NCI-H69 (cell line): ENCODE measurements at places on chromosomes 2 and 18.
A peak's percentile ranks its signal among the peaks of the same experiment; 100 is the strongest.

GRCh38 chr2:96092573-96092877 is 23.8 kb downstream of the ADRA2B start:
- peak; percentile 70 for DNase-seq

- DNase-seq: no peak
Observed at GRCh38 chr2:8551622-8552074, 130.2 kb upstream of the ID2 start.

GRCh38 chr2:15122915-15123314 is 438.2 kb downstream of the NBAS start:
- no peak for DNase-seq

- no peak for DNase-seq
Observed at GRCh38 chr18:77170890-77171410, 38.4 kb upstream of the MBP start.

- no peak for DNase-seq
Observed at GRCh38 chr2:151175864-151176263, 85.8 kb downstream of the RBM43 start.

- DNase-seq: peak; percentile 89
Observed at GRCh38 chr2:60550178-60550983, 3.1 kb downstream of the BCL11A start.
